ENCODE measurements at places on chromosomes 16 and 17.

- no peak for DNase-seq
Measured at GRCh38 chr17:74049967-74050458, 153.5 kb upstream of the RPL38 start.

GRCh38 chr17:42389135-42389417 is 834 bp upstream of the STAT3 start:
- no peak for DNase-seq

DNA sequence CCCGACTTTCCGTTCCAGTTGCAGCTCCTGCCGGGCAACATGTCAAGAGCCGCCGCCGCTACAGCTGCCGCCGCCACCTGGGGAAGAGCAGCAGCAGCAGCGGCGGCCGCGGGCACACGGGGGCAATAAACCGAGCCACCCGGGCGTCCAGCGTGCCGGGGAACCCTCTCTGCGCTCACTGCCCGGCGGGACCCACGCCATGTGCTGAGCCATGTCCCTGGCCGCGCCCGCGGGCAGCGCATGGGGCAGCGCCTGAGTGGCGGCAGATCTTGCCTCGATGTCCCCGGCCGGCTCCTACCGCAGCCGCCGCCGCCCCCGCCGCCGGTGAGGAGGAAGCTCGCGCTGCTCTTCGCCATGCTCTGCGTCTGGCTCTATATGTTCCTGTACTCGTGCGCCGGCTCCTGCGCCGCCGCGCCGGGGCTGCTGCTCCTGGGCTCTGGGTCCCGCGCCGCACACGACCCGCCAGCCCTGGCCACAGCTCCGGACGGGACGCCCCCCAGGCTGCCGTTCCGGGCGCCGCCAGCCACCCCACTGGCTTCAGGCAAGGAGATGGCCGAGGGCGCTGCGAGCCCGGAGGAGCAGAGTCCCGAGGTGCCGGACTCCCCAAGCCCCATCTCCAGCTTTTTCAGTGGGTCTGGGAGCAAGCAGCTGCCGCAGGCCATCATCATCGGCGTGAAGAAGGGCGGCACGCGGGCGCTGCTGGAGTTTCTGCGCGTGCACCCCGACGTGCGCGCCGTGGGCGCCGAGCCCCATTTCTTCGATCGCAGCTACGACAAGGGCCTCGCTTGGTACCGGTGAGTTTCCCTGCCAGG is 604 bp downstream of the HS3ST3B1 start:
- DNase-seq, result peak; percentile 44

GRCh38 chr16:30535106-30535776 is 583 bp upstream of the ZNF747 start:
- DNase-seq, result no peak

DNA sequence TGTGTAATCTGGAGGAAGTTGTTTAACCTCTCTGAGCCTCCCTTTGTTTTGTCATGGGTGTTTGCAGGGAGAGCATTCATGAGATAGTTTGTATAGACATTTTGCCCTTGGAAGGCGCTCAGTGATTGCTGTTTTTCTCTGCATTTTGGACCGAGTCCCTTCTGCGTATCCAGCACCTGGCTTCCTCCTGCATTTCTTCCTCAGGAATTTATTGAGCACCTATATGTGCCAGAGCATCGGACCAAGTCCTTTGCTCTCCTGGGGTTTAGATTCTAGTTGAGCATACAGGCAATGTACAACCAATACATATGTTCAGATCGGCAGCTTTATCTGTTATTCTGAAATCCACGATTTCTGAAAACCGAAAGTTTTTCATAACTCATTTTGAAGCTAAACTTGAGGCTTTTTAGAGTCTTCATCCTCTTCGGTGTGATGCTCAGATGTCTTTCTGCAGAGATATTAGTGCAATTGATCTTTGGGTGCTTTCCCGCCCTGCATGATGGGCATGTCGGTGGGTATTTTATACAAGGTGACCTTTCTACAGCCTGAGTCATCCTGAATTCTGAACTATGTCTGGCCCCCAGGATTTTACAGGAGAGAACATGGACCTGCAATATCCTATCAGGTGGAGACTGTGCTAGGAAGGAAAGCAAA is 4.1 kb downstream of the IL4R start:
- no peak for DNase-seq

Data from activated CD8-positive, alpha-beta T cell treated with anti-CD3 and anti-CD28 coated beads, Interleukin-2, amount 10 ng/mL, durations not matched to agents 7 days and 5 days (primary cell).